Psoas muscle (tissue), 8 donors: ENCODE measurements at places on chromosomes 2 and 18. TPM values are rescaled to one million over a fixed set of nuclear protein-coding genes. Genes with fewer than 3 reads are reported as not detected.

DNA sequence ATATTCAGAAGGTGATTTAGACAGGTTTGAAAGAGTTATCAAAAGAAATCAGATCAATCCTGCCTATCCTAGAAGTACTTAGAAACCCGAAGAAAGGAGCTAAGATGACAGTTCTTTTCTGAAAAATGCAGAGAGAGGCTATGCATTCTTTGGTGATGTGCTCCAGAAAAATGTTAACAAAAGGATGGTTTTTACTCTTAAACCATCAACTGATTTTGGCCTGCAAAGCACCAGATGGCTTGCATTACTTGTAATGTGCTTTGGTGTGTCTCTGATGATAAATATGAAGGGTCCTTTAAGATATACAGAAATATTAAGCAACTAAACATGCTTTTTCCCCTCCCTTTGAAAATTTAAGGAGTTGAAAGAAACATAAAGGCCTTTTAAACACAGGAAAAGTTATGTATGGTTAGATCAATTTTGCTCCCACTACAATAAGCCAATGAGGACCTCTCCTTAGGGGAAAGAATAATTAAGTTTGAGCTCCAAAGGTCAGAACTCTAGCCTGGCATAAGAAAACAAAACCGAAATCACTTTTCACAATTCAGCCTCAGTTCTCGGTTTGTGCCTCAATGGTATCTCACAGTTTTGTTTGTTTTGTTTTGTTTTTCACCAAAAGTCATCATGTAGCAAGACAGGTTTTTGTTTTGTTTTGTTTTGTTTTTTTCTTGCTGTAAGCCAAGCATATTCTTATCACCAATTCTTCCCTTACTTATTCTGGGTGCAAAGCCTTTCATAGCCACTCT, 302.4 kb upstream of the NT5C1B start:
- DNase-seq, result no peak

- DNase-seq, result no peak
These were observed 185.2 kb downstream of the SOX11 start for GRCh38 chr2:5877360-5877759.

- DNase-seq, result no peak
These were observed 177.5 kb downstream of the ANAPC1 start for GRCh38 chr2:111706481-111707001.

GORASP2 gene
- polyA plus RNA-seq, result 76.9 TPM

DNA sequence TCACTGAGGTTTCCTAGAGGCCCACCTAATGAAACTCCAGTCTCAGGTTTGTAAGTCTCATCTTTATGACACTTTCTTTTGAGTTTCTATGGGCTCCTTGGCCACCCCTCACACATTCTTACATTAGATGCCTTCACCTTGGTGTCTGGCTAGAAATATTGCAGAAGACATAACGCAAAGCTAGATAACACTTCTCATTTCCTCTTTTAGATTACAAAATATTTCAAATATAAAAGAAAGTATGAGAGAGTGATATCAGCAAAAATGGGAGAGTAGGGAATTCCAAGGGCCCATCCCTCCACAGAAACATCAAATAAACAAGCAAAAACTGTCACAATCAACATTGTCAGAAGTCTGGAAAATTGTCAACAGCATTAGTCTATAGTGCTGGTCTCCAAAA, 43.3 kb upstream of the ZCCHC2 start:
- no peak for DNase-seq
